Foreskin keratinocyte (primary cell): ENCODE measurements at places on chromosomes 5 and 9. TPM values are rescaled to one million over a fixed set of nuclear protein-coding genes. Genes with fewer than 3 reads are reported as not detected.

DNA sequence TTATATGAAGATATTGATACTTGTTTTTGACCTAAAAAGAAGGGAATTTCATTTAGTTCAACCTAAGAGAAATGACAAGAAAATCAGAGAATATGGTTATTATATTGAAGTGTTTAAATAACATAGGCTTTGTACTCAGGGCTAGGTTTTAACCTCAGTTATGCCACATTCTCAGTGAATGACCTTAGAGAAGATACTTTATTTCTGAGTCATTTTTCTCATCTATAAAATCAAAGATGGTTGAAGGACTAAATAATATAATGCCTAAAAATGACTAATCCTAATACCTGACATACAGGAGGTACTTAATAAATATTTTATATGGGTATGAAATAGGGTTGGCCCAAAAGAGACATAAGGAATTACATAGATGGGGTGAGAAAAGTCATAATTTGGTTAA is 32.3 kb downstream of the DIMT1 start:
- DNase-seq: peak; percentile 41

DNA sequence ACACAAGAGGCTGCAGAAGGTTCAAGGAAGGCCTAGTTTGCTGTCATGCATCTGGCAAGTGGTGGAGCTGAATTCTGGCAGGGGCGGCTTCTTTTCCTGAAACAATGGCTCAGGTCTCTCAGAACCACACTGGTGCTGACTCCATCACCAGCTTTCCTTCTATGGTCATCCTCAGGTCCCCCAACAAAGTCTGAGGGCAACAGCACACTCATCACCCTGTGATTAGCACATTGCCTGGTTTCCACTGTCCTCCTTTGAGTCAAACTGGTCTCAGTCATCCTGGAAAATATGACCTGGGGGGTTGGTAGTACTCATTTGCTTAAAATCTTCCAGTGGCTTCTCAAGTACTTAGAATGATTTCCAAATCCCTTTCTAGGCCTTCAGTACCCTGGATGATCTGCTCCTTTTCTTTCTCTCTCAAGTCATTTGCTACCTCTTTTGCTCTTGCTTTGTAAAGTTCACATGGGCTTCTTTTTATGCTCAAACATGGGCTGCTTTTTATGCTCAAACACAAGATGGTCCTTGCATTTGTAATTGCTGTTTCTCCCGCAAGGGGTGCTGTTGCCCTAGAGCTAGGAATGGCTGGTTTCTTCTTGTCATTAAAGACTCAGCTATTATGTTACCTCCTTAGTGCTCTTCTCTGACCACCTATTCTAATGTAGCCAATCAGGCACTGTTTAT is 144.9 kb downstream of the ALDH1A1 start:
- DNase-seq: peak; percentile 10

DNA sequence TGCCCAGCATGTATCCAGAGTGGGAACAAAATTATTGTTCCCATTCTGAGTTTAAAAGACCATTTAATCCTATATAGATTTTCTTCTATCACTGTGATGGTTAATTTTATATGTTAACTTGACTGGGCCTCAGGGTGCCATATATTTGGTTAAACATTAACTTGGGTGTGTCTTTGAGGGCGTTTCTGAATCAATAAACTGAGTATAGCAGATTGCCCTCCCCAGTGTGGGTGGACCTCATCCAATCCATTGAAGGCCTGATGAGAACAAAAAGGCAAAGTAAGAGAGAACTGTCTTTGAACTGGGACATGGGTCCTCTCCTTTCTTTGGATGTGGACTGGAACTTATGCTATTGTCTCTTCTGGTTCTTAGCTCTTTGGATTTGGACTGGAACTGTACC is 17.3 kb downstream of the RIOK2 start:
- DNase-seq: no peak

GRCh38 chr9:137393176-137394150 is 29.5 kb downstream of the EXD3 start:
- DNase-seq: no peak

DNA sequence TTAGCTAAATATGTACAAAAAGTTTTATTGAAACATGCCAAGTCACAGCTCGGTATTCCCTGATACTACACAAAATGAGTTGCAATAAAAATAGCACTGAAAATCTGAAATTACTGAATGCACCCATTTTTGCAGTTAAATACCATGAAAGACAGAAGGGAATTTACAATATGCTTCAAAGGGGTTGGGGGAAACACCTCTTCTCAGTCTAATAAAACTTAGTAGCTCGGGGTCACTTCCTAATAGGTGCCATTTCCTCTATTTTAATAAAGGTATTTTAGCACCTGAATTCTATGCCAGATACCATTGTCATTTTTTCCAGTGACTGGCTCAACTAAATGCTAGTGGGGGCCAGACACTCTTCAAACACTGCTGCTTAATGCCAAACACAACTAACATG is 204.1 kb upstream of the MEF2C start:
- DNase-seq: no peak

GRCh38 chr9:91182429-91183225 is 179.1 kb downstream of the AUH start:
- peak; percentile 88 for DNase-seq

- no peak for DNase-seq
Measured at GRCh38 chr9:82606071-82606470, 456.9 kb downstream of the RASEF start.

GRCh38 chr9:101087426-101087825 is 58.9 kb downstream of the PLPPR1 start:
- DNase-seq: no peak

GRCh38 chr5:90488791-90489190 is 14.1 kb downstream of the POLR3G start:
- peak; percentile 44 for DNase-seq

- no peak for DNase-seq
Measured at GRCh38 chr5:112908854-112909253, 13.2 kb downstream of the REEP5 start.

- DNase-seq: no peak
Measured at GRCh38 chr5:168438349-168438748, 47.9 kb upstream of the RARS1 start.

DNA sequence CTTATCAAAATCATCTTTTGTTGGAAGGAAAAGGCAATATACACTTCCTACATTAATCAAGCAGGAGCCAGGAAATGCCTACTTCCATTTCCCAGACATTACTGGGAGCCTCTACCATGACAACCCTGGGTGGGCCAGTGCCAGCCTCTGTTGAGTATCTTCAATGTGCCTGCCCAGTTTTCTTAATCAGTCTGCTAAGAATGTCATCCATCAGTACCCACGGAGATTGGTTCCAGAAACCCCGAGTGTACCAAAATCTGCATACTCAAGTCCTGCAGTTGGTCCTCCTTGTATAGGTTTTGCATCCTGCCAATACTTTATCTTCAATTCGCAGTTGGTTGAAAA is 82.4 kb downstream of the MARCHF3 start:
- no peak for DNase-seq

GRCh38 chr9:131474711-131475110 is 28.0 kb upstream of the POMT1 start:
- no peak for DNase-seq

DNA sequence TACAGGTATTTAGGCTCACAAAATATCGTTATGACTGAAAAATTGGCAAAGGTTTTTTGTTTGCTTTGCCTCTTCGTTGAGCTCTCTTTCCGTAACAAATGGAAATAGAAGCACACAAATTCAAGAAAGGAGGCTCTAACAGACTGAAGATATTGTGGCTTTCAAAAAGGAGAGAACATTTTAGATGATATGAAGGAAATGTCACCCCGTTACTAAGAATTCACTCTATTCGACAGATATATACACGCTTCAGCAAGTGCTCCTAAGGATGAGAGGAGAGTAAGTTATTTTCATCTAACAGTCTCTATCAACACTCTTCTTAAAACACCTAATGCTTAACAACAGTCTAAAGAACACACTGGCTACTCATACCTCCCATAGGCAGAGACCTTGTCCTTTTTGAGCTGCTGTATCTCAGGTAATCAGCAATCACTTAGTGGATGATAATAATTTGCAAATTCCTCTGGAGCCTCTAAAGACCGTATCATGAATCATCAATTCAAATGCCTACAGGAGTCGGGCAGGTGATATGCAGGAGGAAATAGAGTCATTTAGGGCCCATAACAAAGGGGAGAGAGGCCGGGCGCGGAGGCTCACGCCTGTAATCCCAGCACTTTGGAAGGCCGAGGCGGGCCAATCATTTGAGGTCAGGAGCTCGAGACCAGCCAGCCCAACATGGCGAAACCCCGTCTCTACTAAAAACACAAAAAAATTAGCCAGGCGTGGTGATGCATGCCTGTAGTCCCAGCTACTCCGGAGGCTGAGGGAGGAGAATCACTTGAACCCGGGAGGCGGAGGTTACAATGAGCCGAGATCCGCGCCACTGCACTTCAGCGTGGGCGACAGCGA is 1.4 kb upstream of the HSDL2 start:
- peak; percentile 37 for DNase-seq

- DNase-seq: peak; percentile 32
Measured at GRCh38 chr9:124660341-124660801, 110.7 kb downstream of the NR6A1 start.

GRCh38 chr5:82796643-82797416 is 280.4 kb downstream of the TMEM167A start:
- no peak for DNase-seq

The CDKN2B gene
- 4.7 and 9.0 TPM in 2 replicates for total RNA-seq

The LHX2 gene
- total RNA-seq: not detected in 2 replicates

The PGM5 gene
- not detected in 2 replicates for total RNA-seq

The PTGS1 gene
- 1.4 and 3.4 TPM in 2 replicates for total RNA-seq

The TTC39B gene
- total RNA-seq: 7.9 and 8.7 TPM in 2 replicates
